ENCODE measurements at places on chromosomes 3 and 15.

DNA sequence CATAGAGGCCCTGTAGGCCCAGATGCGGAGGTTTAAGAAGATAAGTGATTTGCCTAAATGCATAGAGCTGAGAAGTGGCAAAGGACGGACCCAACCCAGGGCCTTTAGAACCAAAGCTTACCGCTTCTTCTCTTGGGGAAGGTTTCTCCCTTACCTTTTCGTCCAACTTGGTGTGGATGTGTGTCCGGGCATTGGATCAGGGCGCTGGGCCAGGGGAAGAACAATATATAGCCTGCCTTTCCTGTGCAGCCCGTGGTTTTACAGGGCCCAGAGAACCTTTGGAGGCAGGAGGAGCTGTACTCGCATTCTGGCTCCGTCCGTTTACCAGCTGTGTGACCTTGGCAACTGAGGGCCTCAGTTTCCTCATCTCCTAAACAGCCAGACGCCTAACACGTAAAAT lies 686 bp upstream of the P3H2 start:
- no peak for DNase-seq

- DNase-seq: no peak
Observed at GRCh38 chr3:107213044-107213669, 164.1 kb upstream of the CCDC54 start.

DNA sequence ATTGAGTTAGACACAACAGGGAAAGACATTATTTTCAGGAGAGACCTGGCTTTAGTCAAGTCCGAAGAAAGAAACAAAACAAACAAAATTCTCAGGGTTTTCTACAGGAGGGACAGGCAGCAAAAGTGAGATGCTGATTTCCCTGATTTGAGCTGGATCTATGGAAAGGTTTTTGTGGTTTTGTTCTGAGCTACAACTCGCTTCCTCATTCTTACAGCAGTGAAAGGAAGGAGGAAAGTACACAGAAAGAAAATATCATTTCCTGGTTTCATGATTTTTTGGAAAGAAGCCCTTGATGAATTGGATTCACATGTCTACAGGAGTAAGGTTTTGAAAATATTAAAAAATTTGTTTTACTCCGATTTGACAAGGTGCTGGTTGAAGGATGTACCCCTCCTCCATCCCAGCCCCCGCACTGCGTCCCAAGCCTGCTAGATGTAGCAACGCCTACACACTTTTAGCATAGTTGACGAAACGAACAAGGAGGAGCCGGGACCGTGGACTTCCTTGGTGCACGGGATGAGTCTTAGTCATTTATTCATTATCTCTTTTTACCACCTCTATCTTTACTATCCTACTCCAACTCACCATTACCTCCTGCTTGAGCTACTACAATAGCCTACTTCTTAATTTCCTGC lies 10.8 kb downstream of the PRICKLE2 start:
- DNase-seq: no peak

GRCh38 chr3:81888914-81889557 lies 127.6 kb upstream of the GBE1 start:
- DNase-seq: no peak

- no peak for DNase-seq
Observed at GRCh38 chr15:28020644-28021043, 78.5 kb downstream of the OCA2 start.

GRCh38 chr3:23664459-23664858 lies 141.3 kb upstream of the UBE2E1 start:
- DNase-seq: no peak
